ENCODE measurements at places on chromosomes 5 and 9. TPM values are rescaled to one million over a fixed set of nuclear protein-coding genes. Genes with fewer than 3 reads are reported as not detected.

Gene PCDHGB6
- total RNA-seq = 9.3 TPM

Gene TMC1
- 0.62 TPM for total RNA-seq

Gene DMRT3
- total RNA-seq = not detected

DNA sequence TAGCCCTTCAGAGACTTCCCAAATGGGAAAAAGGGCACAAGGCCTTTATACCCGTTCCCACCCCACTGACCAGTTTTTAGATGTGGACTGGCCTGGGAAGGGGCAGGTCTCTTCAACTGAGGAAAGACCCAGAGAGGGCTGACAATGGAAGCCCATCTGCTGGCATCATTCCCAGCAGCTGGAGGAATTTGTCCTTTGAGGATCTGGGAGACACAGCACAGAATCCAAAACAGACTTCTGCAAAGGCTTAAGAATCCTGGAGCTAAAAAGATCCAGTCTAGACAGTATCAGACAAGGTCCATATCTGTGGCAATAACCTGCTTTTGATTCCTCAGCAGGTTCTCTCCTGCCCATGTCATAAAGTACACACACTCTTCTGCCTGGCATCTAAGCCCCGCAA, 329.2 kb downstream of the TMEM167A start:
- DNase-seq = no peak

DNA sequence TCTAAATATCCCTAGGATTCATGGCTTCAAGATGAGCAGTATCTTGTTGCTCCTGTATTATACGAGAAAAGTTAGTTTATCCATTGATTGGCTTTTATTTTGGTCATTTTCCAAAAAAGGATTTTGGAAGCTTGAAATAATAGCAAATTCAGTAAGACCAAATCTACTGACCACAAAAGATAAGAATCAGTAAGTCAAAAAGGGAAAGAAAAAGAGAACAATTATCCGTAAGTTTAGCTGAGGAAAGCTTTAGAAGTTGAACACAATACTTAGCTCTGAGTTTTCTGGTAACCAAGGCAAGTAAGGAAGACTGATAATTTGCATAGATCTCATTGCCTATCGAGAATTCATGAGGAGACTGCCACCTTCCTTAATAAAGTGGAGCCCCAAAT, 9.1 kb downstream of the TGFBR1 start:
- DNase-seq = no peak

DNA sequence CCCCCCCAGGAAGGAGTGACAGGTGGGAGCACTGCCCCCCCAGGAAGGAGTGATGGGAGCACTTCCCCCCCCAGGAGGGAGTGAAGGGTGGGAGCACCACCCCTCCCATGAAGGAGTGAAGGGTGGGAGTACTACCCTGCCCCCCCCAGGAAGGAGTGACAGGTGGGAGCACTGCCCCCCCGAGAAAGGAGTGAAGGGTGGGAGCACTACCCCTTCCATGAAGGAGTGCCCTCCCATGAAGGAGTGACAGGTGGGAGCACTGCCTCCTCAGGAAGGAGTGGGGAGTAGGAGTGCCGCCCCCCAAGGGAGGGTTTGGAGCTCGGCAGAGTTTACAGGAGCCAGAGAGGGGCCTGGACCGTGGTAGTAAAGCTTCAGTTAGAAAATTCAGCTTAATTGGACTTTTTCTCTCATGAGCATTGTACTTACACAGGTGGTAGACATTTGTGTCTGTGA, 100.7 kb downstream of the CACNA1B start:
- no peak for DNase-seq

- no peak for DNase-seq
Measured at GRCh38 chr5:354581-355378, 33.3 kb downstream of the AHRR start.

DNA sequence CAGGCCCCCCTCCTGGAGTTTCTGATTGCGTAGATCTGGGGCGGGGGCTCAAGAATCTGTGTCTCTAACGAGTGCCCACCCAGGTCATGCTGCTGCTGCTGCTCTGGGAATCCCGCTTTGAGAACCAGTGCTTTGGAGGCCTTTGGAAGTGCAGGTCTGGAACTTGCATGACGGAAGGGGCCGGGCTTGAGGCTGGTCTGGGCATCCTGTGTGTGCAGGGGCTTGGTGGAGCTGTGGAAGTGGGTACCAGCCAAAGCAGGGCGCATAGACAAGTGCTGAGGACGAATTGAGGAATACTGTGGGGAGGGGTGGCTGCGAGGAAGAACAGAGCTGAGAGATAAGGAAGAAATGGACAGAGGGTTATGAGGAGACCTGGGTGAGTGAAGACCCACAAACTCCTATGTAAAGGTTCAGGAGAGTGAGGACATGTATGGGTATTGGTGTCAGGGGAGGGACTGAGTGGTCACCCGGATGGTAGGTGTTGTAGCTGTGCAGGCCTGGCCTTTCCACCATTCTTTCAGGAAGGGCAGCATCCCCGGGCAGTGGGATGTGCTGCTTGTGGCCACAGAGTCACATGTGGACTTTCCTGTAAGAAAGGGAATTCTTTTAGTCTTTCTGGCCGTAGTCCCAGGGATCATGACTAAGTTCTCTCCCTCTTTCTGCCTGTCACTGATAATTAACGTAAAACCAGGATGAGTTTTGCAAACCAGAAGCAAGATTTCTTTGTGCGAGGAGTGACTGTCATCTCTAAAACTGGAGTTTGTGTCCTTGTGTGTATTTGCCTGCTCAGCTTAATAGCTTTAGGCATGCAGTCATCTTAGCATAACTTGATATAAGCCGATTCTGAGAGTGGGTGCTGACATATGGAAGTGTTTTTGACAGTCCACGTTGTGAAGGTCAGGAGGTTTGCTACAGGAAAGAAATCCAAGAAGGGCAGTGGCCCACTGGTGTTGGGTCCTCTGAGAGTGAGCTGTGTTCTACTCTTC, 43.3 kb upstream of the TJP2 start:
- no peak for DNase-seq
